Right lung (tissue), 10 donors: ENCODE measurements at places on chromosomes 1 and 21. TPM values are rescaled to one million over a fixed set of nuclear protein-coding genes. Genes with fewer than 3 reads are reported as not detected.

DNA sequence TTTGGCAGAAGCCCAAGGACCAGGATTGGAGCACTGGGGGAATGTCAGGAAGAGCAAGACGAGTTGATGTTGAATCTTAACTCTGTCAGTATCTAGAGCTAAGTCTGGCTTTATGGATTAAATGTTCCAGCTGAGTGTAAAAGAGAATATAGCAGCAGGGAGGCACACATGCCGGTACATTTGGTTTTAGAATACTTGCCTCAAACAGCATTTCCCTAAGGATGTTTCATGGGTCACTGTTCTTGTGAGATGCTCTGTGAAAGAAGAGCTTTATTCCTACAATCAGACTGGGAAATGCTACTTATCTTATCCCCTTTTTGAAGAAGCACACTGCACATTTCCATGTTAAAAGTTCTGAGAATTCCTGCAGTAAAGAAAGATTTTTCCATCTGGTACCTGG, 440.3 kb upstream of the B3GALT2 start:
- DNase-seq: no peak

GRCh38 chr1:37723390-37724078, 31.2 kb downstream of the CDCA8 start:
- no peak for DNase-seq

- DNase-seq: no peak
Measured at GRCh38 chr1:233045588-233045987, 95.2 kb downstream of the NTPCR start.

GRCh38 chr1:172723251-172723650, 64.3 kb downstream of the FASLG start:
- DNase-seq: no peak

DNA sequence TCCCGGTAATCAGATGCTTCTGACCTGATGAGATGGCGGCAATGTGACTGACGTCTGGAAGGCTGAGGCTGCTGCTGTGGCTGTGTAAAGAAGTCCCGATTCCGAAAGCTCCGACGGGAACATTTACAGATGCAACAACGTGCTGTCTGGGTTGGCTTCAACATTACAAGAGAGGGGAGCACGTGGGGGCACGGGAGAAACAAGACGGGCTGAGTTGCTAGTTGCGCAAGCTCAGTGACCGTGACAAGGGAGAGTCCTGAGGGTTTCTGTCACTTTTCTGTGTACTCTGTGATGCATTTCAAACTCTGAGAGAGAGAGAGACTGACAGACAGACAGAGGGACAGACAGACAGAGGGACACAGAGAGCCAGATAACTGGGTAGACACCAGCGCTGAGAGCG, 25.6 kb upstream of the LRRC47 start:
- DNase-seq: no peak

GRCh38 chr1:68287241-68287640, 54.9 kb upstream of the WLS start:
- no peak for DNase-seq

DNA sequence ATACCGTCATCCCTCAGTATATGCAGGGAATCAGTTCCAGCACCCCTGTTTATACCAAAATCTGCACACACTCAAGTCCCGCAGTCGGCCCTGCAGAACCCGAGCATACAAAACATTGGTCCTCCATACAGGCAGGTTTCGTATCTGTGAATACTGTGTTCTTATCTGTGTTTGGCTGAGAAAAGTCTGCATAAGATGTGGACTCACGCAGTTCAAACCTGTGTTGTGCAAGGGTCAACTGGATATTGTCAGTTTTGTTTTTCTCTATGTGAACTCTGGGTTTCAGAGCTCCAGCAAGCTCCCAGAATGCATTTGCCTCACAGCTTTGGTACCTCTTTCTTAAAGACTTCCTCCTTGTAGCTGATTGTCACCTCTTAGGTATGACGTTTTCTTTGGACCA, 100.6 kb downstream of the NR5A2 start:
- no peak for DNase-seq

GRCh38 chr1:235410467-235410866, 43.2 kb downstream of the TBCE start:
- no peak for DNase-seq

GRCh38 chr1:5826601-5827000, 165.6 kb downstream of the NPHP4 start:
- no peak for DNase-seq

DNA sequence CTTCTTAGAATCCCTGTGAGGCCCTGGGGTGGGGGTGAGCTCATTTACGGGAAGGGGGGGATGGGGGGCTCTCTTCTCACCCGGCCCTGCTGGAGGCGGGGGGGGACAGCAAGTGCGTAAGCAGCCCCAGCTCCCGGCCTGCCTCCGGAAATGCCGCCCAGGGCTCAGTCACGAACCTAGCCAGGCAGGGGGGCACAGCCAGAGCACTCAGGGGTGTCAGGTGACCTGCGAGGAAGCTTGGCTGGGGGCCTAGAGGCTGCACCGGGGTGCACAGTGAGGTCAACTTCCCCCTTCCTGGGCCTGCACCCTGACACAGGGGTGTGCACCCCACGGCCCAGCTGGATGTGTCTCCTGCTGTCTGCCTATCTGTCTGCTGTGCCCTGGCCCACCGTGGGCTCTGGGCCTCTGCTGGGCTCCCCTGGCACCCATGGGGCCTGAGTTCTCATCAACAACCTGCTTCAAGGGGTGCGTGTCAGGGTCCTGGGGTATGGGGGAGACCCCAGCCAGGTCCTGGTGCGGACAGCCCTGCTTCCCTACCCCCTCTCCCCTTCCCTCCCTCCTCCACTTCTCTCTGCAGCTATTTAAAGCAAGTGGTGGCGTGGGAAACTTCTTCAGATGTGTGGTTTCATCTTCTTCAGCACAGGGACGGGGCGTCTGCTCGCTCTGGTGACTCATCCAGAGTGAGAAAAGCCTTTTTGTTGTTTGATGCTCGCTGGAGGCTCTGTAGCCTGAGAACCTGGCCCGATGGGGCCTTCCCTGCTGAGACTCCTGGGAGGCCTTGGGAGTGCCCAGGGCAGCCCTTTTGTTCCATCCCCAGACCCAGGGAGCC, 92.5 kb upstream of the RUNX3 start:
- peak; percentile 36 for DNase-seq

DNA sequence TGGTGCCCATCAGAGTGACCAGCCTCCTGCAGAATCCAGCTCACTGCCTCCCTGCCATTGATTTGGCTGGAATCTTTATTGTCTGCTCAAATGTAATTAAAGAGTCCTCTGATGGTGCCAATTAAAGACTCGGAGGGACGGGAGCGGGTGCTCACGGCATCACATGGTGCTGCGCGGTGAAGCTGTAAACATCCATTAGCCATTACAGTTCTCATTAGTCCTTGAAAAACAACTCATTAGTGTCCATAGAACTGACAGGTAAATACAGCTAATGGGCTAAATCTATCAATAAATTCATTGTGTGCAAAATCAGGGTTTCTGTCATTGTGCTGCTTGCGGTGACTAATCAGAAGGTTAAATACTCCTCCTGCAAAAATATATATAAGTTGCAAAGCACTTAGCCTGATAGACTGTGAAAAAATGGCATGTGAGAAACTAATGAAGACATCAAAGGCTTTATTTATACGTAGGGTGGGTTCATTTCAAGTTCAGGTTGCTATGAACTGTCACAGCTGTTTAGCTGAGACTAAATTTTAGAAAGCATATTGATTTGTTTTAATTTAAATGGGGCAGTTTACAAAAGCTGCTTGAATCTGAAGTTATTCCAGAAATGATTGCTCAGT, 289.8 kb upstream of the POU3F1 start:
- DNase-seq: peak; percentile 8

DNA sequence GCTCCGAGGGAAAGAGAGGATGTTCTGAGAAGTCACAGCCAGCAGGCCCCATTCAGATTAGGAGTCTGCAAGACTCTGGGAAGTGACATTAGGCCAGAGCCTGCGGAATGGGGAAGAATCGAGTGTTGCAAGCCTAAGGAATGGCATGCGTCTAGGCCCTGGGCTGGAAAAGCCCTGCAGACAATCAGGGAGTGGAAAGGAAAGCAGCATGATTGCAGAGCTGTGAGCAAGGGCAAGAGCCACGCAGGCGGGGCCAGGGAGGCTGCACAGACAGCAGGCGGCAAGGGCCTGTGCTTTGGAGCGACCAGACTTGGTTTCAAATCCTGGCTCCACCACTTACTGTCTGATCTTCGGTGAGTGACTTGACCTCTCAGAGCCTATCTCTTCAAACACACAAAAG, 118.2 kb downstream of the RRAGC start:
- no peak for DNase-seq

DNA sequence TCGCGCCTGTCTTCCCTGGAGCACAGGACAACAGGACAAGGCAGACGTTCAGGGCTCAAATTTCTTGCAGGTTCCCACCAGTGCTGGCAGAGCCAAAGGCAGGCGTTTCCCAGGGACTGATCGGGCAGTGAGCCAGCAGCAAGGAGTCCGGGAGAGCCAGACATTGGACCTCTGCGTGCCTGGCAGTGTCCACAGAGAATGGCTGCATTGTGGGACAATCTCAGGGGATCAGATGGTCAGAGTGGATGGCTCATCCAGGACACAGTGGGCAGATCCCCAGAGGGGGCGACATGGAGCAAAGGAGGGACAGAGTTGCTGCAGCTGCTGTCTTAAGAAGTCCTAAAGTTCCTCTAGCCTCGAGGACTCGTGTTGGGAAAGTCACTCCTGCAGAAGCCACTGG, 4.6 kb downstream of the TMEM63A start:
- DNase-seq: peak; percentile 60

DNA sequence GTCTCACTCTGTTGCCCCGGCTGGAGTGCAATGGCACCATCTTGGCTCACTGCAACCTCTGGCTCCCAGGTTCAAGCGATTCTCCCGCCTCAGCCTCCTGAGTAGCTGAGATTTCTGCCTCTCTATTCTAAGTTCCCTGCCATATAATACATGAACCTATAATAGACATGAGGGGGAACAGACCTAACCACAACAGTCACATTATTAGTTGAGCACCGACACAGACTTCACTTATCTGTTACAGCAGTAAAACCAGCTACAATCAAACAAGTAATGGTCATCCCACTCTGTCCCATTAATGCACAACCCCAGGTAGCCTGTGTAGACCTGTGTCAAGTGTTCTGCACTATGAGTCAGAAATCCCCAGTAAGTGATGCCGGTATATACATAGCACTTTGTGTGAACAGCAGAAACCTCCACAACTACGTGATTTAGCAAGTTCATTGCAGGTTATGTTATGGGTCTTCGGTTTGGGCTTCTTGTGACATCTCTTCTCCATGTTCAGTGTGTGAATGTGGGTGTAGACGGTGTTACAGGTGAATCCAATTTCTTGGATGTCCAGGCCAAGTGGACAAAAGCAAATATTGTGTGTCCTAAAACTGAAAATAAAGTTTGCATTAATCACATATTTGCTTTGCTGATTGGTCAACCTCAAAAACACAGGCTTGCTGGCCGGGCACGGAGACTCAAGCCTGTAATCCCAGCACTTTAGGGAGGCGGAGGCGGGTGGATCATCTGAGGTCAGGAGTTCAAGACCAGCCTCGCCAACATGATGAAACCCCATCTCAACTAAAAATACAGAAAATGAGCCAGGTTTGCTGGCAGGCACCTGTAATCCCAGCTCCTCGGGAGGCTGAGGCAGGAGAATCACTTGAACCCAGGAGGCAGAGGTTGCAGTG, 3.6 kb downstream of the MMACHC start:
- no peak for DNase-seq

GRCh38 chr1:228213917-228214808, 6.3 kb downstream of the OBSCN start:
- no peak for DNase-seq

DNA sequence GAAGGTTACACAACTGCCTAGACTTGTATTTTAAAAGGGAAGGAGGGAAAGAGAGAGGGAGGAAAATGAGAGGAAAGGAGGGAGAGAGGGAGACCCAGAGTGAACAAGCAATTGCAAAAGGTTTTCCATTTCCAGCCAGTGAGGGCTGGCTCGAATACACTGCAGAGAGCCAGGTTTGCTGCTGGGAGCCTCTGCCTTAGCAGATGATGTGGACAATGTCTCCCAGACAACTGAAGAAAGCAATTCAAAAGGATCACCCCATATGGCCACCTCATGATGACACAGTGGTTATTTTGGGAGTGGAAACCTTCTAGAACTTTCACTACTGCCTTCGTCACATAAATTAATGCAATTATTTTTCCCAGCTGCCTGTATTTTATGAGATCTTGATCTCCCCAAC, 86.4 kb downstream of the BCAR3 start:
- DNase-seq: no peak

GRCh38 chr1:84770481-84770880, 80.2 kb upstream of the SSX2IP start:
- DNase-seq: no peak

DNA sequence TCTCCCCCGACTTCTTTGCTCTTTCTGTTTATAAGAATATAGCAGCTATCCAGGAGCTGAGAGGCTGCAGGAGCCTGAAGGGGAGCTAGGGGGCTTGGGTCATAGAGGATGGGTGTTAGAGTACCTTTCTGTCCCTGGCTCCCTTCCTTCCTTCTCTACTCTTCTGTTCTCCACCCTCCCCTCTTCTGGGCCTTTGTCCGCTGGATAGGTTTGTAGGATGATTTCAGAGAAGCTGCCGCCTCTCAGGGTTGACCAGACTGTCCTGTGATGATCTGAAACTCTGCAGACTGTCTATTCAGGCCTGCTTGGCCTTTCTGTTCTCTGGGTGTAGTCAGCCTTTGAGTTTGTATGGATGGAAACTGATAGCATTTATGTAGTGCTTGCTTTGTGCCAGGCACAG, 26.3 kb downstream of the PPFIA4 start:
- DNase-seq: no peak

GRCh38 chr1:244339776-244340175, 111.9 kb downstream of the ADSS2 start:
- no peak for DNase-seq

DNA sequence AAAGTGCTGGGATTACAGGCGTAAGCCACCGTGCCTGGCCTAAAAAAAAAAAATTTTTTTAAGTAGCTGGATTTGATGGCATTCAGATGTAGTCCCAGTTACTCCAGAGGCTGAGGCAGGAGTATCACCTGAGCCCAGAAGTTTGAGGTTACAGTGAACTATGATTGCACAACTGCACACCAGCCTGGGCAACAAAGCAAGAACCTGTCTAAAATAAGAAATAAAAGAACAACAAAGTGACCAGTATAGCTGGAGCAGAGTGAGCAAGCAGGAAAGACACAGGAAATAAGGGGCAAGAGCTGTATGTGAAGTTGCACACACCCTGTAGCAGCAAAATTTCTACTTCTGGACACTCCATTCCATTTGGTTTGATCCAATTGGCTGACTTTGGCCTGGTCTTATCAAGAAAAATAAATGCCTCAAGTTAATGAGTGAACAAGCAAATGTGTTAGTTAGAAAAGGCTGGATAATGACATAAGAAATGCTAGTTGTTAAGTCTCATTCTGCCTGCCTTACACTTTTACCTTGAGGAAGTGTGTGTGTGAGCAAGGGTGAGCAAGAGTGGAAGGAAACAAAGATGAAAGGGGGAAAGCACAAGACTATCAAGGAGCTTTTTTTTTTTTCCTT, 7.9 kb downstream of the ATP5IF1 start:
- peak; percentile 22 for DNase-seq

TRIM67 gene
- 0.51 TPM for polyA plus RNA-seq
